ENCODE measurements at places on chromosomes 2 and 18.

- DNase-seq, result no peak
Measured at GRCh38 chr2:136104977-136105376, 13.0 kb downstream of the CXCR4 start.

- no peak for DNase-seq
Measured at GRCh38 chr18:75154997-75155396, 53.9 kb downstream of the PTGR3 start.

GRCh38 chr2:234245945-234246344 is 195.4 kb downstream of the SPP2 start:
- no peak for DNase-seq

DNA sequence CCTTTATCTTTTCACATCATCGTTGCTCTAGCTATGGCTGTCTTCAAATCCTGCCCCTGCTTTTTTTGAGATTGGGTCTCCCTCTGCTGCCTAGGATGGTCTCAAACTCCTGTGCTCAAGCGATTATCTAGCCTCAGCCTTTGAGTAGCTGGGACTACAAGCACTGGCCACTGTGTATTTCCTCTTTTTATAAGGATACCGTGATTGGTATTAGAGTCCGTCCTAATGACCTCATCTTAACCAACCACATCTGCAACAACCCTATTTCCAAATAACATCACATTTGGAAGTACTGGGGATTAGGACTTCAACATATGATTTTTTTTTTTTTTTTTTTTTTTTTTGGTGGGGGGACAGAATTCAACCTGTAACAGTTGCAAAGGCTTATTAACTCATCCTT is 9.1 kb downstream of the RESP18 start:
- no peak for DNase-seq

DNA sequence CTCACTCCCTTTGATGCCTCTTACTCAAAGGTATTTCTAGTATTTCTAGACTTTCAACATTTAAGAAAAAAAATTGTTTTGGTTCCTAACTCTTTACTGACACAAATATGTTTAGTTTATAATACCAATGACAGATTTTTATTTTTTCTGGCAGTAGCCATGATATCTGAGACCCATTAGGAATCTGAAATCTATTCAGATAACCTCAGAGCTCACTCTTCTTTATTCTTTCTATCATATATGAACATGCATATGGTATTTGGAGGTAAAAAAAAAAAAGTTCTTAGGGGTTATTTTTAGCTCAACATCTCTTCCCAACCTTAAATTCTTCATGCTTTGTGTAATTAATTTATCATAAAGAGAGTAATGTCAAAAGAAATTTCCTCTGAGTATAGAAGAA is 465.5 kb downstream of the CDH2 start:
- DNase-seq, result no peak

GRCh38 chr18:75500545-75500944 is 73.0 kb upstream of the SMIM21 start:
- DNase-seq, result no peak

- DNase-seq, result no peak
Measured at GRCh38 chr18:76530846-76531245, 35.8 kb upstream of the ZNF516 start.

GRCh38 chr2:195320413-195320973 is 336.5 kb upstream of the SLC39A10 start:
- no peak for DNase-seq

DNA sequence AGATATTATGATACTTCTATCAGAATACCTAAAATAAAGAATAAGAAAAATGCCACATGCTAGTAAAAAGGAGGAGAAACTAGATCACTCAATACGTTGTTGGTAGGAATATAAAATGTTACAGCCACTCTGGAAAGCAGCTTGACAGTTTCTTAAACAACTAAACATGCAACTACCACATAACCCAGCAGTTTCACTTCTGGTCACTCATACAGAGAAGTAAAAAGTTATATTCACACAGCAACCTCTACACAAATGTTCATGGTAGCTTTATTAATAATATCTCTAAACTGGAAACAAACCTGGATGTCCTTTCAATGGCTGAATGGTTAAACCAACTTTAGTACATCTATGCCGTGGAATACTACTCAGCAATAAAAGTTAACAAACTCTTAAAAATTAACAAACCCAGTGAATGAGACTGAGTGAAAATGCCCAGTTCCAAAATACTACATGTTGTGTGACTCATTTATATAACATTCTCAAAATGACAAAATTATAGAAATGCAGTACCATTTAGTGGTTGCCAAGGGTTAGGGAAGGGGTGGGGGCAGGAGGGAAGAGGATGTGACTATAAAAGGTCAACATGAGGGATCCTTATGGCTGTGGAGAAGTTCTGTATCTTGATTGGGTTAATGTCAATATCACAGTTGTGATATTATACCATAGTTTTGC is 124.1 kb downstream of the MMADHC start:
- no peak for DNase-seq

- DNase-seq, result no peak
Measured at GRCh38 chr2:63347361-63347760, 240.9 kb downstream of the WDPCP start.

DNA sequence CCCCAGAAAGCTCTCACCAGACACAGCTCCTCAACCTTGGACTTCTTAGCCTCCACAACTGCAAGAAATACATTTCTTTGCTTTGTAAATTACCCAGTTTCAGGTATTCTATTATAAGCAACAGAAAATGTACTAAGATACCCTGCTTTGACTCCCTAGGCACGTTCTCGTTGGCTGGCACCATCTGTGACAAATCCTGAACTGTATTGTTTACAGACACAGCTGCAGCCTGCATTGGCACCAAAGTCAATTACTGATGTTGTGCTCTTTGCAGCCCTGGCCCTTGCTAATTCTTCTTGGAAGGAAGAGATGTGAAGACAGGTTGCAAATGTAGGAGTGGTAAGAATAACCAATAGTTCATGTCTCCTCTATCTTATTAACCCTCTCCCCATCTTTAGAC is 72.7 kb upstream of the FAM136A start:
- DNase-seq, result no peak

DNA sequence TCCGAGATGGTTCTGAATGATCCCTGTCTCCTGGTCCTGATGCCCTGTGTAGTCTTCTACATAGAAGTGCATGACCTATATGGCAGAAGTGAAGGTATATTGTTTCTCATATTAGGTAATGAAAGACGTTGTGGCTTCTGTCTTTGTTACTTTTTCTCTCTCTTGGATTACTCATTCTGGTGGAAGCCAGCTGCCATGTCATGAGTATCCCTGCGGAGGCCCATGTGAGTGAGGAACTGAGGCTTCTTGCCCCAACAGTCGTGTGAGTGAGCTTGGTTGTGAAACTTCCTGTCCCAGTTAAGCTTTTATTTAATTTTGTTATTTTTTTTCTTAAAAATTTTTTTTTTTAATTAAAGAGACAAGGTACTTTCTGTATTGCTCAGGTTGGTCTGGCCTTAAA is 134.7 kb downstream of the UBR3 start:
- DNase-seq, result no peak

GRCh38 chr2:212892193-212892592 is 259.2 kb downstream of the IKZF2 start:
- no peak for DNase-seq

GRCh38 chr2:128438586-128438985 is 119.9 kb upstream of the HS6ST1 start:
- no peak for DNase-seq

GRCh38 chr2:101731221-101732054 is 33.9 kb downstream of the MAP4K4 start:
- no peak for DNase-seq

GRCh38 chr18:28108254-28108653 is 68.7 kb downstream of the CDH2 start:
- DNase-seq, result no peak

GRCh38 chr2:42284019-42284418 is 77.0 kb downstream of the COX7A2L start:
- DNase-seq, result no peak

- no peak for DNase-seq
Measured at GRCh38 chr18:64929036-64929435, 780.1 kb upstream of the LINC00305 start.

DNA sequence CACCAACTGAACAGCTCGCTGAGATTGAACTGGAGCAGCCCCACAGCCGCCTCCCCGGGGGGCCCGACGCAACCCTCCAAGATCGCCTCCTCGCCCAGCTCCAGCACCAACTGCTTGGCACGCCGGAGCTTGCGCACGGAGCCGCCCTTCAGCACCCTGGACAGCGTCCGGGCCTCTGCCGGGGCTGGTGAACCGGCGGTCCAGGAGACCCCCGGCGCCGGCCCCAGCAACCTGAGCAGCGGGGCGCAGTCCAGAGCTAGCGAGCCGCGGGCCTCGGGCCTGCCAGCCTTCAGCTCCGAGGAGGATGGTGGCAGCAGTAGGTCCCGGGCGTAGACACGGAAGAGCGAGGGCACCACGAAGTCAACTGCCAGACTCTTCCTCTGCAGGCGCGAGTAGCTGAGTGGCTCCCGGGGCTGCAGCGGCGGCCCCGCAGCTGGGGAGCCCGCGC is 1.2 kb downstream of the ALK start:
- peak; percentile 24 for DNase-seq

DNA sequence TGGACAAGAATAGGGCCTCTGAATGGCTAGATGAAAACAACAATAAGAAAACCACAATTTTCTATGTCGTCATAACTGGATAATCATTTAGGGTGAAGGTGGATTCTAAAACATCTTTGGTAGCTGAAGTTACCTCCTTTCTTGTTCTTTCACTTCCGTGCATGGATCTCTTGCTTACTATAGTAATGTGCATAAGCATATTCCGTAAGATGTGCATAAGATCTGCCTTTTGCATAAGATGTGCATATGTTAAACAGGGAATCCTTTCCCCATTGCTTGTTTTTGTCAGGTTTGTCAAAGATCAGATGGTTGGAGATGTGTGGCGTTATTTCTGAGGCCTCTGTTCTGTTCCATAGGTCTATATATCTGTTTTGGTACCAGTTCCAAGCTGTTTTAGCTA is 353.6 kb downstream of the MTX2 start:
- DNase-seq, result no peak

DNA sequence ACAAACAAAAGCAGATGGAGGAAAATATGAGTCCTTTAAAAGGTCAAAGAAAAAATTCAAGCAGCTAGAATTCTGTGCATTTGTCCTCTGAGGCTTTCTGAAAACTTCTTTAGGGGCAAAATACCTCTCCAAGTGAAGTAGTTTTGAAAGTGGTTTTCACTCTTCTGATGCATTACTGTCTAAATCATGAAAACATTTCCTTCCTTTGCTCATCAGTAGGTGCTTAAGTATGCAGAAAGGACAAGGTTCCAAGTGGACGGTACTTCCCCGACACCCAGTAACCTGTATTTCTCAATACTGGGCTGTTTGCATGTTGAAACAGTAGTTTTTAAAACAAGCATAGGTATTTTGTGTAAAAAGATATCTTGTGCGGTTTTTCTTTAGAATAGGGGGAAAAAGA is 189.1 kb upstream of the ERBB4 start:
- DNase-seq, result no peak

- peak; percentile 68 for DNase-seq
Measured at GRCh38 chr2:10493634-10494281, 45.6 kb upstream of the ODC1 start.

DNA sequence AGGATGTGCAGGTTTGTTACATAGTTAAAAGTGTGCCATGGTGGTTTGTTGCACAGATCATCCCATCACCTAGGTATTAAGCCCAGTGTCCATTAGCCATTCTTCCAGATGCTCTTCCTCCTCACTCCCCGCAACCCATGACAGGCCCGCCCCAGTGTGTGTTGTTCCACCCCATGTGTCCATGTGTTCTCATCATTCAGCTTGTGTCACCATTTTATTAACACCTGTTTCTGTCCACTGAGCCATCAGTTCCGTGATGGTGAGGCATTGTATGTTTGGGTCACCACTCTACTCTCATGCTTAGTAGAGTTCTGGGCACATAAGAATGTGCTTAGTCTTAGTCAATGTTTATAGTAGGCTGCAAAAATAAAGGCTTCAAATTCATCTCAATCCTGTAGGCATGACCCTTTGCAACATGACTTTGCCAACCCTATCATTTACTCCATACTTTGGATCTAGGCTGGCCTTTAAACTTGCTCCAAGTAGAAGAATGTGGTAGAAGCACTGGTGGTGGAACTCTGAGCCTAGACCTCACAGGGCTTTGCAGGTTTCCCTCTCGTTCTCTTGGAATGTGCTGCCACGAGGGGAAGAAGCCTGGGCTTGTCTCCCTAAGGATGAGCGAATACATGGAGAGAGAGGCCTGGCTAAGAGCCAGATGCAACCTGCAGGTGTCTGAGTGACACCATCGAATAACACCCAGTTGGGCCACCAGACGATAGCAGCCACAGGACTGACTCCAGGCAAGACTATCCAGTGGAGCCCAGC is 161.5 kb downstream of the NAPG start:
- DNase-seq, result no peak

DNA sequence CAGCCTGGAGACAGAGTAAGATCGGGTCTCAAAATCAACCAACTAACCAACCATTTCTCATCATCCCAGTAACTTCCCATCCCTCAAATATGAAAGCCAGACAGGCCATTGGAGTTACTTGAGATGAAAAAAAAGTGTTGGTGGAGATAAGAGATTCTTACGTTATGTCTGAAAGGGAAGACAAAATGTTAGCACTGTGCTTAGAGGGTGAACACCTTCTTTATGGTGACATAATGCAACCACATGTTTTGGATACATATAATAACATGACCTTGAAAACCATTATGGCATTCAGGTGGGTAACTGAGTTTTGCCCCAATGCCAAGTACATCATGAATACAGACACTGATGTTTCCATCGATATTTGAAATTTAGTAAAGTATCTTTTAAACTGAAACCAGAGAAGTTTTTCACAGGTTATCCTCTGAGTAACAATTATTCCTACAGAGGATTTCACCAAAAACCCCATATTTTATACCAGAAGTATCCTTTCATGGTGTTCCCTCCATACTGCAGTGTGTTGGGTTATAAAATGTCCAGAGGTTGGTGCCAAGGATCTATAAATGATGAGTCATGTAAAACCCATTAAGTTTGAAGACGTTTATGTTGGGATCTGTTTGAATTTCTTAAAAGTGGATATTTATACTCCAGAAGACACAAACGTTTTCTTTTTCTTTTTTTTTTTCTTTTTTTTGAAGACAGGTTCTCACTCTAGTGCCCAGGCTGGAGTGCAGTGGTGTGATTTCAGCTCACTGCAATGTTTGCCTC is 45.5 kb downstream of the AAK1 start:
- DNase-seq, result no peak

DNA sequence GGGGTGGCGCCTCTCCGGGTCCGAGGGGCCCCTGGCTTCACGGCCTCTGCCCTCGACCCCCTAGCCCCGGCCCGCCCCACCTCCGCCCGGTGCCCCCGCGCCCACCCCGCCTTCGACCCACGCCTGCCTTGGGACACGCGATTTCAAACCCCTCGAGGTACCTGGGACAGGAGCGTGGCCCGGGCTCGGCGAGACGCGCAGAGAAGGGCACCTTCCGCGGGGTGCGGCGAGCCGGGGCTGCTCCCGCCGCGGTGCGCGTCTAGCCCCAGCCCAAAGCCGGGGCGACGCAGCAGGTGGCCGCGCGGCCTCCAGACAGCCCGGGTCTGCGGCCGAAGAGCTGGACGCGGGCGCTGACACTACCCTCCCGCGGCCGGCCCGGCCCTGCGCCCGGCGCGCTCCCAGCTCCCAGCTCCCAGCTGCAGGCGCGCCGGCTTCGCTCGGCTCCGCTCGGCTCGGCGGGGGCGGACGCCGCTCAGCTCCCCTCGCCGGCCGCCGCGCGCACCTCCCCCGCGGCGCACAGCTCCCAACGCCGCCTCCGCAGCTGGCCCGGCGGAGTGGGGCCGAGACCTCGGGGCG is at the start of gene CRACDL:
CRACDL (minus strand) TSS at position 449 of the 576 bp plus-strand sequence. CDS start 89,425 bp downstream, outside the sequence.
- DNase-seq, result no peak

- DNase-seq, result no peak
Measured at GRCh38 chr2:207765547-207765946, 4.2 kb downstream of the FZD5 start.
